ENCODE measurements at places on chromosomes 12 and 14.

GRCh38 chr12:110556705-110557104 lies 26.4 kb downstream of the PPTC7 start:
- no peak for DNase-seq

DNA sequence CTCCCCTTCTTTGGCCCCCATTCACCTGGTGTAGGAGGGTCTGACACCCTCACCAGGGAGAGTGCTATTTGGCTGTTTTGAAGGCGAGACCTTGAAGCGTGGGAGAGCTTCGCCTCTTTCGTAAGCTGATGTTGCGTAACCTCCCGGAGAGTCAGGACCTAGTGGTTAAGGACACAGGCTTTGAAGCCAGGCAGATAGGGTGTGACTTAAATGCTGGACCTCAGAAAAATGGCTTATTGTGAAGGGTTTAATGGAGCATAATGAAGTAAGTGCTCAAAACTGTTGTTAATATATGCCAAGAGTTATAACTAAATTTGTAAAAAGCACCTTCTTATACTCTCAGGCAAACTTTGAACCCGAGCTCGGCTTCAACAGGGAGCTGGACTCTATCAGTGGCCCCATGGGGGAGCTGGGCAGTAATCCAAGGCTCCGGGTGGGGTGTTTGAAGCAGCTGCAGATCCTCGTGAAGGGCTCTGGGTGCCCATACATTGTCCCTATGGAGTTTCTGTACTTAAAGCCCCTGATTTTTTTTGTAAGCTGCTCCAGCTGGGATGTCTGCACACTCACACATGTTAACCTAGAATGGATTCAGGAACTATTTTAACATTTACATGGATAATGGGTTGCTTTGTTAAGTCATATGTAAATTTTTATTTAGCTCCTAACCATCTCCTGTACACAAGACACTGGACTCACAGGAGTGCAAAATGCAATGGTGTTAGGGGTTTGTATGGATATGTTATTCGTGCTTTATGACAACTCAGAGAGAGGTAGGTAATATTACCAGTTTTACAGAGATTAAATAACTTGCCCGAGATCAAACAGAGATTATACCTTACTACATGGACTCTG lies 26.0 kb downstream of the PPFIBP1 start:
- no peak for DNase-seq

- DNase-seq, result no peak
Observed at GRCh38 chr12:32444895-32445294, 45.5 kb downstream of the FGD4 start.

- DNase-seq, result no peak
Observed at GRCh38 chr12:67220065-67220464, 49.1 kb upstream of the CAND1 start.

DNA sequence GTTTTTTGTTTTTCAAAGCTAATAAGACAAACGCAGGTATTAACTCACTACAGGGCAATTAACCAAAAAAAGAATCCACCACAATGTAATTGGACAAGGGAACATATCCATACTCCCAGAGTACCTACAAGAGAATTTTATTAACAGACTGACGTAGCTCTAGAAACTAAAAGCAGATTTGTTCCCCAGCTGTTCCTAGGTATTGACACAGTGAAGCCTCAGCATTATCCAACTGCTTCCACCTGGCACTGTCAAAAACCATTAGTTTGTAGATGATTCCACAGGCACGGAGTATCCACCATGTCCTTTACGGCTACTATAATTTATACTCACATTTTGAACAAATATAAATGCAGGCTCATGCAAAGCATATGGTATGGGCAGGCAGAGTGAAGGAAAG lies 22.3 kb downstream of the PPM1H start:
- no peak for DNase-seq

DNA sequence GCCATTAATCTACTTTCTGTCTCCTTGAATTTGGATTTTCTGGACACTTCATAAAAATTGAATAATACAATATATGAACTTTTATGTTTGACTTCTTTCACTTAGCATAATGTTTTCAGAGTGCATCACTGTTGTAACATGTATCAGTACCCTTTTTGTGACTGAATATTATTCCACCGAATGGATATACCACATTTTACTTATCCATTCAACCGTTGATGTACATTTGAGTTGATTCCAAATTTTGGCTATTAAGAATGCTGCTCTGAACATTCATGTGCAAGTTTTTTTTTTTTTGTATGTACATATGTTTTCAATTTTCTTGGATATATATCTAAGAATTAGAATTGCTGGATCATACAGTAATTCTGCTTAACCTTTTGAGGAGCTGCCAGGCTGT lies 43.2 kb downstream of the CPSF2 start:
- DNase-seq, result no peak

- DNase-seq, result no peak
Observed at GRCh38 chr14:39265806-39266524, 32.2 kb downstream of the MIA2 start.

- no peak for DNase-seq
Observed at GRCh38 chr14:22200977-22201605, 387.9 kb downstream of the DAD1 start.

DNA sequence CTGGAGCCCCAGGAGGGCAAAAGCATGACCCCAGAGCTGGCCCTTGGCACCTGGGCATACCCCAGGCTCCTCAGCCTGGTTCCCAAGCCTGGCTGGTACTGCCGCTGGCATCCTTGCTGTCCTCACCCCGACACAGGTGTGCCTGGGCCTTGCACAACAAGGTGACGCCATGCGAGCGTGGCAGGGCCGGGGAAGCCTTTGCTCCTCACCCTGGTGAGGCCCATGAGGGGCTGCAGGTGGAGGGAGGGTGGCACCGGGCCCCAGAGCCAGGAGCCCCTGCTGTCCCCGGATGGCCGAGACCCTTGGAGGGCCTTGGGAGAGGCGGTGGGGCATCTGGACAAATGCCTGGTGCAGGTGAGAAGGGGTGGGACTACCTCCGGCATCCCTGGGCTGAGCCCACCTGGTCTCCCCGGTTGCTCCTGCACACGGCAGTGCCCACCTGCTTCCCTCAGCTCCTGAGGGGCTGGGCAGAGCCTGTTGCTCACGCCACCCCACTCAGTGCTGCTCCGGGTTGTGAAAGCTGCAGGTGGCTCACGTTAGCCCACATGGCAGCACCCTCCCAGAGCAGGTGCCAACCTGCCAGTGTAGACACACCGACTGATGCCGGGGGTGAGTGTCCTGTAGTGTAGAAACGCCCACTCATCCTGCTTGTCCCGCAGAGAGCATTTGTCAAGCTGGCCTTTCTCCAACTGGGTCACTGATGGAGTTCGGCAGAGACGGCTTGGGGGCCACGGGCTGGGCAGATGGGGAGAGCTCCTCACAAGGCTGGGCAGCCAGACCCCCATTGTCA lies 24.6 kb upstream of the KIF26A start:
- DNase-seq, result peak; percentile 1

DNA sequence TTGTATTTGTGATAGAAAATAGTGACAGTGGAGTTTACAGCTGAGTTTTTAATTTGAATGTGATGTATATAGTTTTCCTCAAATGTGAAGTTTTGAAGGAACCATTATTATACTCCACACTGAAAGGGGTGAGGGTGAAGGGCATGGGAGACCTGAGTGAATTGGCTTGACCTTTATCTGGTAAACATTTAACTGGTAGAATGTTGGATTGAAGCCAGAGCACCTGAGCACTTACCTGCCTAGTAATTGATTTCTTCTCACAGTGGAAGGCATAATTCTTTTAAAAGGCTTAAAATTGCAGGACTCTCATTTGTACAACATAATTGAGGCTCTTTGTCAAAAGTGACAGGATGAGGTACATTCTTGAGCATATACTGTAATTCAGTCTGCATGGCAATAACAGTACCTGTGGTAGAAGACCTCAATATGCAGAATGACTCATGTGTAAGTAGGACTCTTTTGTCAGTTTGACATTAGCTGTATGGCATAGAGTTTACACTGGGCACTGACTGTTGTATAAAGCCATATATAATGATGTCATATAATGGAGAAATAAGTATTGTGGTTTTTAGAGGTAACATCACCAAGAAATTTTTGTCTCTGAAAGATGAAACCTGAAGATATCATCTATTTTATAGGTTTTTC lies 309.6 kb downstream of the TMTC2 start:
- no peak for DNase-seq

- no peak for DNase-seq
Observed at GRCh38 chr12:7624478-7624877, 41.2 kb downstream of the APOBEC1 start.

DNA sequence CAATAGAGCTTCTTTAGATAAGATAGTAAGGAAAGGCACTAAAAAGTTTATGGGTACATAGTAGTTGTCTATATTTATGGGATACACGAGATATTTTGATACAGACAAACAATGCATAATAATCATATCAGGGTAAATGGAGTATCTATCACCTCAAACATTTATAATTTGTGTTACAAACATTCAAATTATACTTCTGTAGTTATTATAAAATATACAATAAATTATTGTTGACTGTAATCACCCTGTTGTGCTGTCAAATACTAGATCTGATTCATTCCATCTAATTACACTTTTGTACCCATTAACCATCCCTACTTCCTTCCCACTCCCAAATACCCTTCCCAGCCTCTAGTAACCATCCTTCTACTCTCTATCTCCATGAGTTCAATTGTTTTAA lies 179.7 kb downstream of the FOXG1 start:
- DNase-seq, result no peak

DNA sequence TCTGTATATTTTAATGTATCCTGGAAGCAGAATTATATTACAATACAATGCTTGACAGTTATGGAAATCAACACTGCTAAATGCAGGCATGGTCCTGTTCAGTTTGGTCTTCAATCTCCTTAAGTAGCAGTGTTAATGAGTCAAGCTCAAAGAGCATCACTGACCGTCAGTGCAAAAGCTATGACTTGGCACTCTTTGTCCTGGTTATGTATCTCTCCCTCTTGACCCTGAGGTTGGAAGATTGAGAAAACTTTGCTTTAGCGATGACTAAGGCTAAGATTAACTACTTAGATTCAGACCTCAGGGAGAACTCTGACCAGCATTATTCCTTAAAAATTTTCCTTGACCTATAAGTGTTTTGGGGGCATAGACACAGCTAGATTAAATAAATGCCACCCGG lies 10.9 kb downstream of the CLEC7A start:
- DNase-seq, result no peak

- peak; percentile 45 for DNase-seq
Observed at GRCh38 chr14:97120611-97121031, 323.4 kb downstream of the VRK1 start.

GRCh38 chr12:119803381-119803791 lies 73.7 kb downstream of the CIT start:
- DNase-seq, result no peak

- no peak for DNase-seq
Observed at GRCh38 chr12:47797441-47797840, 22.3 kb downstream of the HDAC7 start.

DNA sequence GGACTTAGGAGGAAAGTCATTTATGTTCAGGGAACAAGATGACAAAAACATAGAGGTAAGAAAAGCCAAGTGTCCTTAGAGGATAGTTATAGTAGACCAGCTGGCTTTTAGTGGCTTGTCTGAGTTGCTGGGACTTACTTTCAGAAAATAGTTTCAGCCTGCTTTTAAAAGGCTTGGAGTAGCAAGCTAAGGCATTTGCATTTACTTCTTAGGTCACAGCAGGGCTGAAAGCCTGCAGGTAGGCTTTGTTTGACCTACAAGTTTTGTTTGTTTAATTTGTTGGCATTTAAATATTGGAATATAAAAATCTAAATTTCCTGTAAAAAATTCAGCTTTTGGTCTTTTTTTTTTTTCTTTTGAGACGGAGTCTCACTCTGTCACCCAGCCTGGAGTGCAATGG lies 5.1 kb downstream of the ACSS3 start:
- DNase-seq, result no peak

- DNase-seq, result no peak
Observed at GRCh38 chr14:23362200-23362599, 2.8 kb downstream of the EFS start.

DNA sequence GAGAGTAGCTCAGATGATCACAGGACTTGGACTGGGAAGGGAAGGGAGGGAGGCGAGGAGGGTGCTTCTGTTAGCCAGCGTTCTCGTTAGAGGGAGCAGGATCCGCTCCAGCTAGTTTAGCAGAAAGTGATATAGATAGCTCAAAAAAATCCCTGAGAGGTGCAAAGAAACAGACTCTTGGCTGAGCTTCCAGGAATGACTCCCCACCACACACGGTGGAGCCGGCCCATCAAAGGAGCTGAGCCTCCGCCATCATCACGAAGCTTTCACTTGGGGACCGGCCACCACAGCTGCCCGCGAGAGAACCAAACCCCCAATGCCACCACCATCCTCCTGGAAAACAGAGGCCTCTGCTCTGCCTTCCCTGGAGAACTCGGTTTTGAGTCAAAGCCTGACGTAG lies 124.6 kb upstream of the BCL2L14 start:
- no peak for DNase-seq

- no peak for DNase-seq
Observed at GRCh38 chr12:132287391-132288238, 41.8 kb downstream of the GALNT9 start.

- no peak for DNase-seq
Observed at GRCh38 chr14:23147676-23148075, 28.6 kb upstream of the CEBPE start.

DNA sequence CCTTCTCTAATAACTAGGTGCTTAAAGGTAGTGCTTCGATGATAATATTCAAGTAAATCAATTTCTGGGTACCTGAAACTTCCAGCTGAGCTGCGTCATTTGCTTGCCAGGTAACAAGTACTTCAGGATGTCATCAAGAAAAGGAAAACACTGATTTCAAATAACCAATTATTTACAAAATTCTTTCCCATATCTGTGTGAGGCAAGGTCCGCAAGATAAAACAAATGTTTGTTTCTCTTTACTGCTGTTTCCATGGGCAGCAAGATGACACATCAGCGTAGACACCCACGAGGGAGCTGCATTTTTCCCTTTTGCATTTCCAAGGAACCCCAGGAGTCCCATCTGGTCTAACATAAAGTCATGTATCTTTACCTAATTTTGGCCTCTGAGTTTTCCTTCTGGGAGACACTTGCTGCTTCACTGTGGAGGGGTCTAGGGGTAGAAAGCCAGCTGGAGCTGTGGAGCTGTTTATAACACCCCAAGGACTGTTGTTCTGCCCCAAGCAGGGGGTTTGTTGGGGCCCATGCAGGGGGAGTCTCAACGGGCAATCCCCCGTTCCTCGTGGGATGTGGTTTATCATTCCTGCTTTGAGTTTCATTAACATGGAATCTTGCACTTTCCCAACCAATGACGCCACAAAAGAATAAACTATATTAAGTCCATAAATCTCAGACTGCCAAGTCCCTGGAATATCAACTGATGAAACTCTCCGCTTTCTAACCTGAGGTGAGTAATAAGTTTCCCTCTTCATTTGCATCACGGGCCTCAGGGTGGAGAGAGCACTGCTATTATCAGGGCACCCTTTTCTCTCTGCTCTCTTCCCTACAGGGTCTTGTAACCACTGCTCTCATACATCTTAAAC lies 112.8 kb upstream of the PELI2 start:
- no peak for DNase-seq

- DNase-seq, result no peak
Observed at GRCh38 chr14:71776471-71777360, 155.5 kb upstream of the RGS6 start.
